Muscle of leg (tissue), 16 donors: ENCODE measurements at places on chromosomes 4 and X.

- DNase-seq, result no peak
Observed at GRCh38 chrX:78213331-78213730, 73.9 kb upstream of the TAF9B start.

DNA sequence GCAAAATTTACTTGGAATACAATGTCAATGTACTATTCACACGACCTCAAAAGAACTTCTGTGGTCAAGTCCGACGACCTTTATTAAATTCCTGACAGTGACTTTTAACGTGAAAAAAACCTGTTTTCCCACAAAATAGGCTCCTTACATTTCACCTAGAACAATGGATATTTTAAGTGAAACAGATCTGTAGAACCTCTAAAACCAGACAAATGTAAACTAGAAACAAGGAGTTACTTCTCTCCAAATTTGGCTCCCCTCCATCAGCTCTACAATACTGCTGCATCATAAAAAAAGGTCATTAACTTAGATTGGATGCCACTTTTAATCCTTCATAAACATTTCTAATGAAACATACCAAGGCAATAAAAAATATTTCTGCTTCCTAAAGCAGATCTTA lies 1.2 kb downstream of the NEK1 start:
- no peak for DNase-seq

- DNase-seq, result no peak
Observed at GRCh38 chrX:43940816-43941474, 32.2 kb downstream of the NDP start.

DNA sequence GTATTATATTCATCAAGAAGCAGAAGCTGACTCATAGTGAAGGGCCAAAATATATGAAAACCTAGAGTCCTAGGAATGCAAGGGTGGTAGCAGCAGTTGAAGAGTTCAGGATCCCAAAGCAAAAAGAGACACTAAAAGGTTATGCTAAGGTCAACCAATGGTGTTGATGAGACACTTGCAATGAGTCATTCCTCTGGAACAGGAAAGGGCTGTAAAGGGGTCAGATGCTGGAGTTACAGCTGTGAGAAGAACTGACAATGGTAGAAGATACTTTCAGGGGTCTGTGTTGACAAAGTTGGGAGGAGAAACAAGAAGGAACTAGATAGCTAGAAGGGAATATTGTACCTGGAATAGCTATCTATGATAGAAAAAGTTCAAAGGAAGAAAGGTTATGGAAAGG lies 47.5 kb downstream of the ZGRF1 start:
- DNase-seq, result no peak

GRCh38 chr4:157005193-157005592 lies 33.6 kb upstream of the PDGFC start:
- peak; percentile 27 for DNase-seq

GRCh38 chrX:135425026-135425965 lies 3.6 kb downstream of the SMIM10L2A start:
- peak; percentile 23 for DNase-seq

GRCh38 chr4:75513526-75514130 lies 575 bp downstream of the RCHY1 start:
- DNase-seq, result no peak

DNA sequence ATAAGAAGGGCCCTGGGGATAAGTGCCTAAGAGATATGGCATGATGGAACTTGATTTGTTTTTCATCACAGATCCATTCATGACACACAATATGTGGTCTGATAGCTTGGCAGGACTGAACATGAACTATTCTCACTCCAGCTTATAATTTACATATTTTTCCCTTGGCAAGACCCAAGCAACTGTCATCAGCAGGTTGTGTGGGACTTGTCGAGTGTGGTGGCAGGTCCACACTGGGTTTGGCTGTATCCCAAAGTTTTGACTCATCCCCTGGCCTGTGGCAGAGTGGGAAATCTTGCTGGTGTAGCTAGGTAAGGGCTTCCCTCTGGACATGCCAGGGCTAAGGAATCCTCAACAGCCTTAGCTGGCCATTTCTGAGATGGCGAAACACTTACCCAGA lies 81.0 kb upstream of the STIM2 start:
- DNase-seq, result no peak

GRCh38 chr4:3206439-3207100 lies 42.4 kb upstream of the MSANTD1 start:
- DNase-seq, result no peak

GRCh38 chr4:74260036-74260435 lies 48.2 kb upstream of the EPGN start:
- DNase-seq, result no peak

DNA sequence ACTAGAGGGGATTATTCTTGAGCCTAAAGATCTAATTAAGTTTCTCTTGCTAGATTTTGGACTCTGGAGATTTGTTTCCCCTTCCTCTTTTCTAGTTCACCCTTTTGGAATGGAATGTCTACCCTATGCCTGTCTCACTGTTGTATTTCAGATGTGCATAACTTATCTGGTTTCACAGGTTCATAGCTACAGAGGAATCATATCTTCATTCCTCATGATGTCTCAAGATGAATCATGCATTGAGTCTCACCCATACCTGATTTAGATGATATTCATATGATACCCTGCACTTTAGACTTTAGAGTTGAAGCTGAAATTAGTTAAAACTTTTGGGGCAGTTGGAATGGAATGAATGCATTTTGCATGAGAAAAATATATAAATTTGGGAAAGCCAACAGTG lies 246.7 kb downstream of the HS3ST1 start:
- DNase-seq, result no peak
